ENCODE measurements at places on chromosomes 11 and 22.

DNA sequence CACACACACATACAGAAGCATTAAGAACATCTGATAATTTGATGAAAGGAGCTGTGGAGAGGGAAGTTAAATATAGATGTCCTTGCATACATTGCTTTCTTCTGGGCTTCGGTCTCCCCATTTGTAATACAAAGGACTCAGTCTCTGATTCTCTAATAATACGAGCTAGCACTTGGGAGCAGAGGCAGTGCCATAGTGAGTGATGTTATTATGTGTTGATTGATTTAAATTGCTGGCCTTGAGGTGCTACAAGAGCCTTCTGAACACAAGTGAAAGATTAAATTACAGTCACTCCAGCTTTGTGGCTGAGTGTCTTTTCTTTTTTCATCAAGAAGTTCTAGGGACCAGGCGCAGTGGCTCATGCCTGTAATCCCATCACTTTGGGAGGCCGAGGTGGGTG is 61.5 kb upstream of the HMGXB4 start:
- no peak for DNase-seq

DNA sequence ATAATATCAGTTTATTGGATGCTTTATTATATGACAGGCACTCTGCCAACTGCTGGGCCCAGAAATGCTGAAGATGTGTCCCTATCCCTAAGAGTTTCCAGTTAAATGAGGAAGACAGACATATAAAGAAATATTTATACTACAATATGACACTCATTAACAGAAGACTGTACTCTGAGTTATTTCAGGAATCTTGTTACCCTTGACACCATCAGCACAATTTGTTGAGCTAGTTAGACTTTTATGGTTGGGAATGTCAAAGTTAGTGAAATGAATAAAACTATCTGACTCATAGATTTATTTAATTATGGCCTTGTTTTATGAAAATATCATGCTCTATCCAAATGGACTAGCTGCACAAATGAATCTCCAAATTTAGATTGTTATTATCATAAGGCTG is 25.6 kb upstream of the MSANTD4 start:
- peak; percentile 1 for DNase-seq

DNA sequence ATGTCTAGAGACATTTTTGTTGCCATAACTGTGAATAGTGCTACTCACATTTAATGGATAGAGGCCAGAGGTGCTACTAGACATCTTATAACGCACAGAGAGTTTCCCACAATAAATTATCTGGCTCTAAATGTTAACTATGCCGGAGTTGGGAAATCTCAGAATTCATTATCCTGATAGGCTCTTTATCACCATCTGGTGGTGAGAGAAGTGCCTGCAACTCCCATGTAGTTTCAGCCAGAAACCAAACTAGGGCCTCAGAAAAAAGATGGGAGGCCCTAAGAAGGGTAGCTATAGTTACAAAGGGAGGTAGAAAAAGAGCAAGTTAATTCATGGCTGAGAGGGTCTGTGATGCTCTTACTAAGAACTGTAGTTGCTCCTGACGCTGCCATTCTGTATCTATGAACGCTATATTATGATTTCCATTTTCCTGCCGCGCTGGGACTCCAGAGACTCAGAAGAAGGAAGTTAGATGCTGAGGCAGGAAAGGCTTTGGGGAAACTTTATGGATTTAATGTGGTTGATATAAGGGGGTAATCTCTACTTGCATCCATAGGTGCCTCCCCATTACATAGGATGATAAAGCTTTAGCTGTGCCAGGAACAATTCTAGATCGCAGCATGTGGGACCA is 22.9 kb upstream of the MRPL17 start:
- DNase-seq = peak; percentile 51

GRCh38 chr22:26066534-26066933 is 102.7 kb upstream of the SEZ6L start:
- DNase-seq = no peak

DNA sequence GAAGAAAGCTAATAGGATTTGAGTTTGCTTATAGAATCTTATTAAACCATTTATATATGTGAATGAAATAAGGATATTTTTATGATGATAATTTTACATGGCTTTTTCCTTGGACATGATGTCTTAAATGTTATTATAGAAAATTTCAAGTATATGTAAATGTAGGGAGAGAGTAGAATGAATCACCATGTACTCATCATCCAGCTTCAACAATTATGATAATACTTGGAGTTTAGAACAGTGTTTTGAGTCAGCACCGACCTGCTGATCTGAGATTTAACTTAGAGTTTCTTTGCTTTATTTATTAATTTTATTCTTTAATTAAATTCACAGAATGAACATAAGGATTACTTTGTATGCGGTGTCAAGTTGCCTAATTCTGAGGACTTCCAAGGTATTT is 193.5 kb downstream of the UVRAG start:
- DNase-seq = no peak

GRCh38 chr11:1564535-1565172 is 7.4 kb downstream of the DUSP8 start:
- DNase-seq = no peak

DNA sequence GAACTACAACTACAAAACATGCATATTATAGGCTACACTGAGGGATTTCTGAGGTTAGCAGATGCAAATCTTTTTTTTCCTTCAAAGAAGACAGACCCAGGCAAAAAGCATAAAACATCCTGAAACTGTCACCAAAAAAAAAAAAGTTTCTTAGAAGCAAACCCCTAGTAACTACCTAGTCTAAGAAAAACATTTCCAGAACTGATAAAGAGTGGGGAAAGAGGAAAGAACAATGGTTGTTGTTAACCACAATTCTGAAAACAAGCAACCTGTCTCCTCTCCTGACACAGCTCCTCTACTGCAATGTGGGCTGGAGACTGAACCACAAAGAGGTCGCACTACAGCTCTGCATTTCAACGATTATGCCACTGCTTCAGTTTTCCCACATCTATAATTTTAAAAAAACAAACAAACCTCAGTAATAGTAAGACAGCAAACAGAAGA is 15.0 kb downstream of the DENND5A start:
- no peak for DNase-seq
